ENCODE measurements at places on chromosomes 2 and 18.

- DNase-seq, result no peak
Measured at GRCh38 chr2:124915567-124915966, 890.5 kb downstream of the CNTNAP5 start.

DNA sequence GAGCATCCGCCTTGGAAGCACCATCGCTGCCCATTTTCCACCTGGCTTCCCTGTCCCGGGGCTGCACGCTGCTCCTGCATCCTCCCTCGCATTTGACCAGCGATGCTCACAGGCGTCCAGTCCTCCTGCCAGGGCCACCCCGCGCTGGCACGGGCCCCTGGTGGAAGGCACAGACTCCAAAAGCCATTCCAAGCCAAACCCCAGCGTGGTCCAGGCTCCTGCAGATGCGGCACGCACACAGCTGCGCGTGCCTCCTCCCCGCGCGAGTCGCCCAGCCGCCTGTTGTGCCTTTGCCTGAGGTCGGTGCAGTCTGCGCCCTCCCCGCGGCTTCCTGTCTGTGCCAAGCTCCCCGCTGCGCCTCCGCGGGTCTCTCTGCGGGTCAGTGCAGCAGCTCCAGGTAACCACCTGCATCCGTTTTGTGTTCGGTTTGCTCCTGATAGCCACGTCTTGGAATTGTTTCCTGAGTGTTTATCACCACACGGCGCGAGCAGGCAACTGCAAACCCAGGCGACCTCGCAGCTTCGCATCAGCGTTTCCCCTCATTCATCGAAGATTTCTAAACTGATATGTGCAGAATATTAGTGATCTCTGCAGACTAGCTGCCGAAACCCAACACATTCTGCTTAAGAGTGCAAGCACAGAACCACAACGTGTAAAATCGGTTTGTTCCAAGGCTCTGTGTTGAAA is 65.2 kb upstream of the SALL3 start:
- DNase-seq, result no peak

- no peak for DNase-seq
Measured at GRCh38 chr2:158686210-158686691, 108.9 kb upstream of the DAPL1 start.

GRCh38 chr18:58796220-58796619 is 68.5 kb upstream of the ZNF532 start:
- no peak for DNase-seq

DNA sequence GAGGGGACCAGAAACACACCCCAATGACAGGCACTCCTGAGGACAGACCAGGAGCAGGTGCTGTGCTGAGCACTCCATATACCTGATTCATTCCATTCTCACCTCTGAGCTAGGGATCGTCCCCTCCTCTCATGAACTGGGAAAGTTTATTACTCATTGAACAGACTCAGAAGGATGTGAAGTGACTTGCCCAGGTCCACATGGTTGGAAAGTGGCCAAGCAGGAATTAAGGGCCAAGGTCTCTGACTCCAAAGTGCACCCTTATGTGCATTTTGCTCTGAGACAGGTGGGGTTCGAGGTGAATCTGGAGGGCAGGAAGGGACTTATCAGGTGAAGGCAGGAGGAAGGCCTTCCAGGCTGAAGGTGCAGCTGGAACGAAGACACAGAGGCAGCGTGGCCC is 25.1 kb upstream of the PLB1 start:
- no peak for DNase-seq

- DNase-seq, result peak; percentile 93
Measured at GRCh38 chr18:34709750-34710441, at the start of gene DTNA. Gene DTNA, plus strand, starts transcription at chr18:34710298. Its CDS starts 45,679 bp downstream, at chr18:34755977.

GRCh38 chr18:55318951-55319441 is 269.0 kb downstream of the TCF4 start:
- DNase-seq, result peak; percentile 88

DNA sequence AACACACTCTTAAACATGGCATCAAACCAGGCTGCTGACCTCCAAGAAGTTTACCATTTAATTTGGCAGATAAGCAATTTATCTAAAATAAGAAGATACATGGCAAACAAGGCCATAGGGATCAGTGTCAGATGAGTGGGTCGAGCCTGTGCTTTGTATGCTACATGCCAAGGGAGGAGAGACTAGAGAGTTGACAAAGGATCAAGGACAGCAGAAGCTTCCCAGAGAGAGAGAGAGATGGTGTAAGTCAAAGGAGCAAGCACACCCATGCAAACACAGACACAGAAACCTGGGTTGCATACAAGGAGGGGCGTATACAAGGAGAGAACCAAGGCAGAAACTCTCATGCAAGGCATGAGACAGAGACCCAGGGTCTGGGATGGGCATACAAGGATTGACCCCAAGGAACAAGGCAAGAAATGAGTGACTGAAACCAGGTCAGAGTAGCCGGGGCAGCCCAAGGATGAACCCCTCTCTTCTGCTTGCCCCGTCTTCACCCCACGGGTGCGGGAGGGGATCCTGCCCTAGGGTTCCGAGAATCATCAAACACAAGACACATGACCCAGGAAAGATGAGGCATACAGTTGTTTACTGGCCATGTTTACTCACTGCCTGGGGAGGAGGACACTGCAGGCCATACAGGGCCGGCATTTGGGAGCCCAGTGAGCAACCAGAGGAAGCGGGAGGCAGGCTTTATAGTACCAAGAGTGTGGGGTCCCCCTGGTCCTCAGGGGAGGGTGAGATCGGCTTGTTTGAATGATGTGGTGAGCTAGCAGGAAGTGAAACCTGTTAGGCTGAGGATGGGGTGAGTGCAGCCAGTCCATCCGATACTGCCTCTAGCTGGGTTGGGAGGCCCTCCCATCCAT is 529.2 kb upstream of the ID2 start:
- DNase-seq, result no peak

- peak; percentile 20 for DNase-seq
Measured at GRCh38 chr18:28728891-28729290, 552.0 kb upstream of the CDH2 start.

- no peak for DNase-seq
Measured at GRCh38 chr2:33383855-33384598, 92.4 kb upstream of the RASGRP3 start.

DNA sequence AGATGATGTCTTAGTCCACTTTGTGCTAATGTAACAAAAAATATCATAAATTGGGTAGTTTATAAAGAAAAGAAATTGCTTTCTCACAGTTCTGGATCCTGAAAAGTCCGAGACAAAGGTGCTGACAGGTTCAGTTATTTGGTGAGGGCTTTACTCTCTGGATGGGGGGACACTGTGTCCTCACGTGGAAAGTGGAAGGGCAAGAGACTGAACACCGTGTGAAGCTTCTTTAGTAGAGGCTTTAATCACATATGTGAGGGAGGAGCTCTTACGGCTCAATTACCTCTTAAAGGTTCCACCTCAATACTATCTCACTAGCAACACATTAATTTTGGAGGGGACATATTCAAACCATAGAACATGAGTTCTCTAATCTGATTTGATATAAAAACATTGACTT is 204.3 kb downstream of the FSIP2 start:
- DNase-seq, result no peak

DNA sequence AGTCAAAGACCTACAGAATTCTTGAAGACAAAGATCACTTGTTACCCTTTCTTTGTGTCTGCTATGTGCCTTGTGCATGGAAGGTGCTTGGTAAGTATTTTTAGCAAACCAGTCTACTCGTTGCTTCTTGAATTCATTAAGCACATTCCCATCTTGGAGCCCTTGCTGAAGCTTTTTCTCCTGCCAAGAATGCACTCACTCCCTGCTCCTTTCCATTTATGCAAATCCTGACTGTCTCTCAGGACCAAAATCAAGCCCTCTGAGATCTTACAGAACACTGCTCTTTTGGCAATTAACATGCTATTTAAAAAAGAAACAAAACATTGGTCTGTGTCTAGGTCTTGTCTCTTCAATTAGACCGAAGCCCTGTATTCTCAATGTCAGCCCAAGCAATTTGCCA is 75.8 kb downstream of the CLHC1 start:
- DNase-seq, result peak; percentile 59

GRCh38 chr2:230330725-230331124 is 3.7 kb downstream of the SP140L start:
- DNase-seq, result peak; percentile 71

DNA sequence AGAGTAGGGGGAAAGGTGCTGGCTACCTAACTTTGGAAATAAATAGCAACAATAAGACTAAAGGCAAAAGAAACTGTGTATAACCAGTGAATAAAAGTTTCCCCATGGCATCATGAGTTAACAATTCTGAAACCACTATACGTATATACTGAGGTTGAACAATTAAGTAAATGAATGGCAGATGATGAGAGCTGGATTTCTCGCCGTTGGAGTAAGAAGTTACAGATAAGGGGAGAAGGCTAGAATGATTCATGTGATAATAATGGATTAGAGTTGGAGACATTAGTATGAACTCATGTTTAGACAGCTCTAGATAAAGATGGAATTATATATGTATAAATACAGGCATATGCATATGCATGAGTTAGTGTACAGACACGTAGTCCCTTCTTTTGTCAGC is 152.7 kb downstream of the UBR3 start:
- no peak for DNase-seq

DNA sequence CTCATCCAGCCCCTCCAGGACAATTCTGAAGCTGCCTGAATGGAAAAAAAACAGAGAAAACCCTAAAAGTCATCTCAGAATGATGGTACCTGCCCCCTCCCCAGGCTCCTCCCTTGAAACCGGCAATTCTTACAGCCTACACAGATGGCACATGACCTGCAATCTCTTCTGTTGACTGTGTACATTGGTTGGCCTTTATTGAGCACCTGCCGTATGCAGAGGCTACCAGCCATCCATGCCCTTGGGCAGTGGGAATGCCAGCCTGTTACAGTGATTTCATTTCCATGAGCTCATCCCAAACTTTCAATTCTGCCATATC is 57.1 kb downstream of the EMX1 start:
- no peak for DNase-seq

- DNase-seq, result no peak
Measured at GRCh38 chr2:188529710-188530109, 238.0 kb downstream of the GULP1 start.
